ENCODE measurements at places on chromosomes 12 and 14.

- no peak for DNase-seq
Observed at GRCh38 chr12:130195776-130196175, 33.5 kb downstream of the FZD10 start.

DNA sequence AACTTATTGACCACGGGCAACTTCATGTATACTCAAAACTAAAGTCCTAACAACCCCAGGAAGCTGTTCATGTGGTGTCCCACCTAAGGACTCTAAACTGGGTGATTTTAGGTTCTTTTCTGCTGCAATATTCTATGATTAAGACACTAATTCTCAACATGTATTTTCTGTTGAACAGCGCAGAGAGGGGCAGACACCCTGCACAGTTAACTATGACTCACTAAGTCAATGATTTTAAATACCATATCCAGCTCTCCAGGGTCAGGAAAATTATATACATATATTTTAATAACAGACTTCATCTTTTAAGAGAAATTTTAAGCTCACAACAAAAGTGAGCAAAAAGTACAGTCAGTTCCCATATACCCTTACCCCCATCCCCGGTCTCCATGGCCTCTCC, 85.0 kb downstream of the FOXN3 start:
- DNase-seq, result no peak

GRCh38 chr14:22566845-22567244, 22.2 kb downstream of the DAD1 start:
- no peak for DNase-seq

DNA sequence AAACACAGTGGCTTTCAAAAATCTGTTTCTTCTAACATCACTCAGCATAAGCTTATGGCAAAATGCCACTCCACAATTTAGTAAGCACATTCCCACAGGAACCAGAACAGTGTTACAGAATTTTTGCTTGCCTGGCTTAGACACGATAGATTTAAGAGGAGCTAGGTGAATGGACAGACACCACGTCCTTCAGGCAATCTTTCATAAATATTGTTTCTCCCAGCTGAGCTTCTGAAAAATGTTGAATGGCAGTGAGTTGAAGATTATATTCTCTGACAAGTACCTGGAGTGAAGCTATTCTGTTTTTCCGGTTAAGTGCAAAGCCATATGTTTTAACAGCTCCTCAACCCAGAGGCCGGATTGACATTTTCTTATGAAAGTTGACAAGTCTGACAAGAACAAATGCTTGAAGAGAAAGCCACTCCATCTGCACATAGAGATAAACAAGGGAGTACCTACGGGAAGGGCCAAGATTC, 102.0 kb downstream of the FSCB start:
- no peak for DNase-seq

- peak; percentile 31 for DNase-seq
Observed at GRCh38 chr14:24093901-24094840, at the start of gene PCK2. Gene PCK2 (plus strand): TSS chr14:24094311. CDS start chr14:24094406, 95 bp downstream.

DNA sequence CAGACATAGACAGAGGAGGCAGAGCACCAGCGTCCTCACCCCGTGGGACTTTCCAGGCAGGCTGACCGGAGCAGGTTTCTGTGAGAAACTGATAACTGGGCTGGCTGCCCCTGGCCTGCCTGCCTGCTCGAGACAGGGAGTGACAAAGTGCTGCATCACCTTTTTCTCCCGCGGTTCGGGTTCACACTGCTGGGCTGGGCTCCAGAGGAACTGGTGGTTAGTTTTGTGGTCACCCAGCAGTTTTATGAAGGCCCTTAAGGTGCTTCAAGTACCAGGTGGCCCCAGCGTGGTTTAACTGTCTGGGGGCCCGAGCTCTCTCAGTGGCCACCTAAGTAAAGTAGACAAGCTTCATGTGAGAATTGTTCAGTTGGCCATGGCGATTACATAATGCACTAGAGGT, 1073.6 kb downstream of the BCL11B start:
- DNase-seq, result no peak

DNA sequence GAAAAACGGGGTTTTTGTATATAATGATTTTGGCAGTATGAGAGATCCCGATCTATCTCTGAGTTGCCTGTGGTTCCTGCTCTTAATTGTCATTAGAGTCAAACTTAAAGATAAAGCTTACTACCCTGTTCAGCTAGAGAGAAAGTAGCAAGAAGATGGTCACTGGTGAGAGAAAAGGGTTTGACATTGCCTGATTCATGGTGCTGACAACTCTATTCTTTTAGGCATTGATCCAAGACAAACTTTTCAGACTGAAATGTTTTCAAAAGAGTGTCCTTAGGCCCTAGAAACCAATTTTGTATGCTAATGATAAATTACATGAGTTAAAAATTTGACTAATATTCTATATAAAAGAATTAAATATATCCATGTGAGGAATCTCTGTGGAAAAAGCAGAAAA, 35.1 kb downstream of the PELI2 start:
- no peak for DNase-seq

DNA sequence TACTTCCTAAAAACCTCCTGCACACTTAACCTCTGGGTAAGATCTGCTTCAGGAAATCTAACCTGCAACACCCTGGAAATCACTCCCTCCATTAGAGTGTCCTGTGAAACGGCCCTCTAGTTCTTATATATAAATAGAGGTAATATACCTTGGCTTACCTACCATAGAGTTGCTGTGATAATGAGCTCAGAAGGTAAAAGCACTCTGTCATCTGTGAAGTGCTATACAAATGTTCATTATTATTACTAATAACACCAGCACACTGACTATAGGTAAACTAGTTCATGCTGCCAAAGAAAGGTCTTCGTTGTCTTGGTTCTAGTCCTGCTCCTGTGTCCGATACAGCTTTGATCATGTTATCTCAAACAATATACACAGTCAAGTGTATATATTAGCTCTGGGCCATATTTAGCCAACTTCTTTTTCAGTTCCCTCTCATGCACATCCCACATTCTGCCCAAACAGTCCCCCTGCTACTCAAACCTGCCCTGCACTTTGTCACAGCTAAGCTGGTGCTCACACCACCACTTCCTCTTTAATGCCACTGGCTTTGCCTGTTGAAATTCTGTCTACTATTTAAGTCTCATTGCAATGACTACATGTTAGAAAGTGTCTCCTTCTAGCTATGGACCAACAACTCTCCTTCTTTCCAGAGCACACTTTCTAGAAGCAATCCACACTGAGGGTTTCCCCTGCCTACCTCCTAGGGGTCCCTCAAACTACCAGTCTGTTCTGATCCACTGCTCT, 5.1 kb downstream of the E2F7 start:
- DNase-seq, result no peak

GRCh38 chr12:3662521-3662921, 90.4 kb downstream of the CRACR2A start:
- DNase-seq, result no peak

- no peak for DNase-seq
Observed at GRCh38 chr14:59330455-59330854, 134.7 kb downstream of the GPR135 start.

GRCh38 chr14:33653308-33653695, 297.6 kb downstream of the EGLN3 start:
- no peak for DNase-seq

- no peak for DNase-seq
Observed at GRCh38 chr12:52070185-52070925, 577 bp downstream of the ATG101 start.

DNA sequence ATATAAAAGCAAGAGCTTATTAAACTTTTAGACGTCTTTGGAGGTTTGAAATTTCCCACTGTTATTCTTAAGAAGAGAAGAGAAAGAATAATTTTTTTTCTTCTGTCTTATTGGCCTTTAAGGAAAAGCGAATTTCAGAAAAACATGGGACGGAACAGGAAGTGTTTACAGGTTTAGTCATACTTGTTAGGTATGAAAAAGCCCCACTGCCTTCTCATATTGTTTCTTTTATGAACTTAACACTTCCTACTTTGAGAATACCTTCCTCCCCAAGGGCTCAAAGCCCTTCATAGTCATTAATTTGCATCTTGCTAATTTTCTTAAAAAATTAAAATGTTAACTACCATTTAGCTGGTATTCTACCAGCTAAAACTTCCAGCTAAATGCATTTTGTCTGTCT, 82.0 kb downstream of the ETV6 start:
- peak; percentile 77 for DNase-seq

GRCh38 chr12:102814691-102815367, 102.2 kb downstream of the PAH start:
- no peak for DNase-seq

DNA sequence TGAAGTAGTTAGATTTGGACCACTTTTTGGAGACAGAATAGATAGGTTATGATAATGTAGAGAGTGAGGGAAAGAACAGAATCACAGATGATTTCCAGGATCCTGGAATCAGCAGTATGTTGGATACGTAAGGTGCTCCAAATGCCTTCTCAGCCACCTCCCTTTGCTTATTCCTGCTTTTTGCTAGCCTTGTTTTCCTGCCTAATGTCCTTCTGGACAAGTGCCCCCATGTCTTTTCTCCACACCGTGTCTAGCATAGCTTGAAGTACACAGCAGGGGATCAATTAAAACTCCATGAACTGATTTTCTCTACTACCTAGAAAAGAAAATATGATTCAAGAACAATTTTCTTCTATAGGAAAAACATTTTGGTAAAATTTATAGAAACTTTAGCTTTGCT, 144.0 kb downstream of the SYT1 start:
- no peak for DNase-seq

- DNase-seq, result no peak
Observed at GRCh38 chr14:99003646-99004045, 268.4 kb downstream of the BCL11B start.

GRCh38 chr14:96442355-96442754, 50.4 kb downstream of the AK7 start:
- DNase-seq, result no peak

DNA sequence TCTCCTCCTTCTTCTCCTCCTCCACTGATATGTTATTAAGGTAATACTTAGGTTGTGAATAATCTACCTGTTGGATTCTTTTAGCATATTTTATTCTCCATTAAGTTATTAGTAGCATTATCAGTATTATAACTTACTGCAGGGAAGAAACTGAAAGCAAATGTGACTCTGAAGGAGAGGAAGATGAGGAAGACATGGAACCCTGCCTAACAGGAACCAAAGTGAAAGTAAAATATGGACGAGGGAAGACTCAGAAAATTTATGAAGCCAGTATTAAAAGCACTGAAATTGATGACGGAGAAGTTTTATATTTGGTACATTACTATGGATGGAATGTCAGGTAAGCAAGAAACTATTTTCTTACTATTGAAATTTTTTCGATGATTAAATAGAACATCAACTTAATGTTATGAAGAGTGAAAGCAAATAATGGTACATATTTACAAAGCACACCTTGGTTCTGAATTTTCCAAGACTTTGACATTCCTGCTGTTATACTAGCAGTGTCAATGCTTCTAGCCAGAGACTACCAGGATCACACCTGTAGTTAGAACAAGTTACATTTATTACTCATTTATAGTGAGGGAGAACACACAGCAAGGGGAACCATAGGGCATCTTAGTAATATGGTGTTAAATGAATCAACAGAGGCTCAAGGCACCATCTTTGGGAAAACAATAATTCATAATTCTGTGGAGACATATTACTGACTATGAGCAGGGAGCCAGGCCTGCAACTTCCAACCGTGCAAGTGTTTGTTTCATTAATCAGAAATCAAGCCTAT, 42.0 kb upstream of the TOMM20L start:
- DNase-seq, result no peak

DNA sequence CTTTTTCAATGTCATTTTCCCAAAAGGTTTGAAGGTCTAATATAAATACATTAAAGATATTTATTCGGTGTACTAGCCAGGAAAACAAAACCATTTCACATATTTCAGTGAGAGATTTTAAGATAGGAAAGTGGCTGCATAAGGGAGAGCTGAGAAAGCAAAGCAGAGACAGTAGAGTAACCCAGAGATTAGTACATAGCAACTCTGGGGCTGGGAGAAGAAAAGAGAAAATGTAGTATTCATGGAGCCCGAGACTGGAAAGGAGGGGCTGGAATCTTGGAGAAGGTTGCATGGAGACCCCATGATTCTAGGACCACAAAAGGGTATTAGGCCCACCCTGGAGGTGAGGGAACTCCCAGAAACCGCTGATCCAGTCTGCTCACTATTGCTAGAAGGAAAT, 236.9 kb downstream of the PAWR start:
- no peak for DNase-seq

- DNase-seq, result no peak
Observed at GRCh38 chr12:95590775-95591174, 39.5 kb upstream of the USP44 start.

DNA sequence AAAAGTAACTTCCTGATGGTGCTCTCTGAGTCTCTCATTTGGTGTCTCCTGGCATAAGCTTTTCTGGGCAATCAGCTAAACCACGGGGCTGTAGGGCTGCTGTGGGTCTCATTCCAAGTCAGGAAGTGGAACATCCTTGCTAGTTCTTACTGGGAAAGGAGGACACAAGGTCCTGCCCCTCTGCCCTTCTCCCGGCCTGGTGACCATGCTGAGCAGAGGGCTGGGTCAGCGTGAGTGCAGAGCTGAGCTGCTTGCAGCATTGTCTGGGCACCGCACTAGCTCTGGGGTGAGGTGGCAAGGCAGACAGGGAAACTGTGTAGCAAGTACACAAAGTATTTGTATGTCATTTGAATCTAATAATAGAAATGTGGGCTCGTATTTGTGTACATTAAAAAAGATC, 45.0 kb upstream of the ASPG start:
- no peak for DNase-seq

DNA sequence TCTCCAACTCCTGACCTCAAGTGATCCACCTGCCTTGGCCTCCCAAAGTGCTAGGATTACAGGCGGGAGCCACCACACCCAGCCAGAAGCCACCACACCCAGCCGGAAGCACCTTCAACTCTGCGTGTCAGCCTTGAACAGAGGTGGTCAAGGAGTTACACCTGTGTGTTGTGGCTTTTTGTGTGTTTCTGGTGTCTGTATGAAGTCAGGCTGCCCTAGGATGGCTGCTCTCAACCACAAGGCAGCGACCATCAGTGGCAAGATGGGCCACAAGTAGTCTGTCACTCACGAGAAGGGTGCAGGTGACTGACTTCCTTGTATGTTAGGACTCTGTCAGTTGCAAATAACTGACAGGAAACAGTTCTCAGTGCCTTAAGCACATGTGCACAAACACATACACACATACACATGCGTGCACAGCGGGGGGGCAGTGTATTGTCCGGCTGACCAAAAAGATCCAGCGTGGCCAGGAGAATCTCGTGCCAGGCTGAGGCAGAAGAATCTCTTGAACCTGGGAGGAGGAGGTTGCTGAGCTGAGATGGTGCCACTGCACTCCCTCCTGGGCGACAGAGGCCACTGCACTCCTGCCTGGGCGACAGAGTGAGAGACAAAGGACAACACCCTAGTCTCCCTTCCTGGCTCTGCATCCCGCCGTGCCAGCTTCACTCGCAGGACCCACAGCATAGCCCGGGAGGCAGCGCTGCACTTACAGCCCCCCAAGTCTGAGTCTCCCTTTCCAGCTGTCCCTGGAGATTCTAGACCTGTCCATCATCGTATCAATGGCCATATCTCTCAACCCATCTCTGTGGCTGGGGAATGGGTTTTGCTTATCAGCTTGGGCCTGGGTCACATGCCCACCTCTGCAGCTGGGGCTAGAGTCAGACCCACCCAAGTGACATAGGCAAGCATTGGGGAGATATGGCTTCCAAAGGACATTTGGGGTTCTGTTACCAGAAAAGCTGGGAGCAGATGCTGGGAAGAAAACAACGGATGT, 13.7 kb downstream of the P2RX4 start:
- no peak for DNase-seq

- no peak for DNase-seq
Observed at GRCh38 chr12:91890742-91891141, 254.9 kb downstream of the BTG1 start.

Data from kidney capillary endothelial cell (primary cell).